Smooth muscle cell of the brain vasculature (primary cell): ENCODE measurements at places on chromosomes 2 and 18.

- DNase-seq: no peak
These were observed 2.8 kb upstream of the ZNF236 start for GRCh38 chr18:76819411-76820136.

DNA sequence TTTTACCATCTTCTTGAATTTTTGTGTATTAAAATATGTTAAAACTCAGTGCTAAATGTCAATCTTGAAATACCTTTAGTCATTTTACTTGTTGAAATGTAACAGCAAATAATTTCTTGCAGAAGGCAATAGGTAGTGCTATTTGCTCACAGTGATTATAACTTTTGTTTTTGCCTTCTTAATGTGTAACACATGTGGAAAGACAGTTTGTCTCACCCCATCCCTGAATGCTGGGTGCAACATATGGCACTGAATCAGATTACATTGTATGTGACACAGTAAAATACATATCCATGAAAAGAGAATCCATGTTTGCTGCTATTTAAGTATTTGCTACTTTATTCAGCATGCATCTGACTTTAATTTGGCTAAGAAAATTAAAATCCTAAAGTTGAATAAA is 35.3 kb downstream of the FRZB start:
- no peak for DNase-seq

DNA sequence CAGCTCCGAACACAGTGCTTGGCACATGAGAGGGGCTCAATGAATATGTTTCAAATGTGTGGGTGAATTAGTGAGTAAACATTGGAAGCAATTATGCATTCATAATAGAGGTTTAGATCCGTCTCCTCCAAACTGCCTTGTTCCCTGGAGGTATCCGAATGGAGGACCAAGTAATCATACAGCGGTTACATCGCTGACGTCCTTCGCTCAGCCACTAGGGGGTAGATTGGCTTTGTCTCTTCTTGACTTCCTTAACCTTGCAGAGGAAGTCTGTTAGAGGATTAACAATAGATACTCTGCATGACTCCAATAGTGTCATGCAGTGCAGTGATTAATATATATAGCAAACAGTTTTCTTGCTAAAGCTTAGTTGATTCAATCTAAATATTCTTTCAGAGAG is 517.0 kb downstream of the PTPRM start:
- no peak for DNase-seq

GRCh38 chr18:51107082-51107481 is 77.1 kb downstream of the SMAD4 start:
- DNase-seq: no peak

DNA sequence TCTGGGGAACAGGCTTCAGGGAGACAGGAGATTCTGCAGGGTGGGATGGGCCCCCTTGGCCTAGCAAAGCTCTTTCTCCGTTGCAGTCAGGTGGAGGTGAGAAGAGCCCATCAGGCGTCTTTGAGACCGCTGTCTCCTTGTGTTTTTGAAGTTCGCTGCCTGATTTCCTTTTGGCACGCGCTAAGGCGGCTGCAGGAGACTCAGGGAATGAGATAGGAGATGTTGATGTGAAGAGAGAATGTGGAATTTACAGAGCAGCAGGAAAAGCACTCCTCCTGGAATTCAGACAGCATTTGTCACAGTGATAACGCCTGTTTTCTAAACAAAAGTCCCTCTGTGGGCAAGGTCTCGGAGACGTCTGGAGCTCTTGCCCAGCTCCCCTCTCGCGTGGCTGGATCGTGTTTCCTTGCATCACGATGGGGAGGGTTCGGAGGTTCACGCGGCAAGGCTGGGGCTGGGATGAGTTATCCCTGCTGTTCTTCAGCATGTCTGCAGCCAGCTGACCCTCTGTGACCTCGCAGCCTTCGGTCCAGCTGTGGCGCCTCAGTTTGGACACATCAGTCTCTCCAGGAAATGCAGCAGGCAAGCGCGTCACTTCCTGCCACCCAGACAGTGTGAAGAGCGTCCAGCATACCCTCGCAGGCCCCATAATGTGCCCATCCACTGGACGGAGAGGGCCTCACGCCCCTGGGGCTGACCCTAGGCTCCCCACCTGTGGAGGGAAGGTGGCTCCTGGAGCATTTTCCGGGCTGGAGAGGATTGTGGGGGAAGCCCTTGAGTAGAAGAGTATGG is 30.2 kb downstream of the GLI2 start:
- peak; percentile 67 for DNase-seq
